CD4-positive, alpha-beta T cell treated with Interferon alpha-2 for 1 hour (primary cell): ENCODE measurements at places on chromosomes 6 and 20.
A peak's percentile ranks its signal among the peaks of the same experiment; 100 is the strongest.

DNA sequence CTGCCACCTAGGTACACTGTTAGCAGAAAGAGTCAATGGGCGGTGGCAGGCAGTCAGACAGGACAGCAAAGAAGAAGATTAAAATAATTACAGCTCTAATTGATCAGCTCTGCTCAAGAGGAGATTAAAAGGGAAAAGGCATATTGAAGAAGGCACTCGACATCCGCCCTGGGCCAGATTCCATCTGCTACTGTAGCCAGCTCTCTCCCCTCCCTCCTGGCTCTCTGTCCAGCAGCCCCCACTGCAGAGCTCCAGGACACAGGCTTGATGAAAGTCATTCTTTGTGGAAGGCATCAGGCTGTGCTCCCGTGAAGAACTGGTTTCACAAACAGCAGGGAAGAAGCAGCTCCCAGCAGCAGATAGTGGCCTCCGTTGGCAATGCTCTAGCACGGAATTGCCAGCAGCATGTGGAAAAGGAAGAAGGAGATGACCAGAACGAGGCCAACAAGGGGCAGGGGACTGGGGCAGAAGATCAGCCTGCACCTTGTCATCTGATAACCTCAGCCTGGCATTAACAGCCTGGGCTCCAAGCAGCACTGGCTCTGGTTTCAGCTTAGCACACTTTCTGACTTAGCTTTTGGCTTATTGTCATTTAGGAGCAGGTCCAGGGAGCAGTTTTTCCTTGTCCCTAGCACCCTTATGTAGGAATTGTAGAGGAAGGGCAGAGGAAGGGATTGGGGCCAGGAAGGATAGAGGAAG lies 465.9 kb downstream of the KIF16B start:
- no peak for DNase-seq

DNA sequence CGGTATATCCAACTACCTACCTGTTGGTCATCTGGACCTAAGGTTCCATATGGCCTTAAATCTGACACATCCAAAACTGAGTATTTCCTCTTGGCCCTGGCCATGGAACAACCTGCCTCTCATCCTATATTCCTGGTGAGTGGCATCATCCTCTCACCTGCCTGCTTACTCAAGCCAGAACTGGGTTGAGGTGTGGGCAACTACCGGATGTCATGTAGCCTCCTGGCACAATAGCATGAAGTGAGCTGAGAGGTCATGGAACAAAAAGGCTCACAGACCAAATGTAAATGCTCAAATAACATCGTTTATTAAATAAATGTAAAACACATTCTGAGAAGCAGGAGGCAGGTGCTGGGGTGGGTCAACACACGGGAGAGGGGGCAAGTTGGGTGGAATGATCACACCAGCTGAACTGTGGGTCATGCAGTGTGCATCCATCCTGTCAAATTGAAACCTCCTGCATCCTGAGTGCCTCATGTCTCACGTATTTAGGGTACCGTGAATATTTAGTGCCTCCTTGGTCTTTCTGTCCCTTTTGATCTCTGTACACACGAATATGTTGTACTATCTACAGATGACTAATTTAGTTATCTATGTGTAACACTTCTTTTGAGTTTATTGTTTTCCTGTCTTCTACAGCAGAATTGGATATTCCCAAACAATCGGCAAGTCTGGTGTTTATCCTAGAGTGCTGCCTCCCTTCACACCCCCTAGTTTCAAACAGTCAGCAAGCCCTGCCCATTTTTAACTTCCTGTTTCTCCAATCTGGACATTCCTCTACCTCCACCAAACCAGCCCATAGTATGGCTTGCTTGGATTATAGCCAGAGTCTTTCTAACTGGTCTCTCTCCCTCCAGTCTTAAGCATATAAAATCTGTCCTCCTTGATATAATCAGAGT lies 7.9 kb upstream of the POU5F1 start:
- DNase-seq, result no peak

DNA sequence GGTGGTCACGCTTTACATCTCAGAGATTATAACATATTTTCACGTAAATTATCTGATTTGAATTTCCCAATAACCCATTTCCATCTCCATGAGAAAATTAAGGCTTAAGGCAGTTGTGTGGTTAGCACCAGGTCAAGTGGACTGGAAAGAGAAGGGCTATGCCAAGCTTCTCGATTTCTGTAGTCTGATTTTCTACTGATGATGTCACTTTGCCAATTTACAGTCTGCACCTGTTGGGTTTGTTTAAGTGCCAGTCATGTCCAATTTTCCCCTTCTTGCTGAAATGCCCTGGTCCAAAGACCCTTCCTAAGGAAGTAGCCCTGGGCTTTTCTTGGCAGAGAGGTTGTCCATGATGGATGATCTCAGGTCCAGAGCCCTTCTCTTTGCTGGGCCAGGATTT lies 562.3 kb upstream of the BTBD3 start:
- no peak for DNase-seq

DNA sequence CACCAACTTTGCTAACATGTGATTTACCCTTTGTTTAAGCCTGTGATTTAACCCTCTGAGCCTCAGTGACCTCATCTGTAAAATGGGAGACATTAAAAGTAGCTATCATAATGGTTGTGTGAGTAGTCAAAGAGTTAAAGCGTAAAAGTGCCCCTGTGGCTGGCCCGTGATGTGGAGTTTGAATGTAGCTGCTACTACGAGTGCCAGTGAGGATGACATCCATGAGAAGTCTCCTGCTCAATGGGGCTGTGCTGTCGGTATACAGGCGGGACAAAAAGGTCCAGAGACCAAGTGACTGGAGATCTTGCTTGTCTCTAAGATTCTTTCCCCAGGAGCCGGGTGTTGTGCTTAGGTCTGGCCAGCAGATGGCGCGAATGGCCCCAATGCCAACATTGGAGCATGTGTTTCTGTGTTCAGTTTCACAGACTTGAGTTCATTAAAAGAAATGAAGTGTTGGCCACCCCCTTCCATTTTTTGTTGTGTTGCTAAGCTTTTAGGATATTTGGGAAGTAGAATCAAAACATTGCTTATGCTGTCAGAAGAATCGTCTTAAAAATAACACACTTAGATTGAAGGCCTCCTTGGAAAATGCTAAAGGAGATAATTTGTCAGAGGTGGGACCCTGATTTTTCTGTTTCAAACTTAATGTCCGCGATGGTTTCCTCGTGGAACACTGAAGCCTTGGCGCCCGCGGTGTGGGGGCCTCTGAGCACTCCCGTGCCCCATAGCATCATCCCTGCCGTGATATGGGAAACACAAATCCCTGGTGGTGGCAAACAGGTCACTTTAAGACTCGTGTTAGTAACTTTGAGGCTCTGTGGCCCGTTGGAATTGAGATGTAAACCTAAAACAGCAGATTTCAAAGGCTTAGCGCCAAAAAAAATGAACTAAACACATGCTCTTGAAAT lies 9.3 kb upstream of the RBM38 start:
- peak; percentile 81 for DNase-seq

- DNase-seq, result no peak
Observed at GRCh38 chr6:141451511-141452353, 681.0 kb upstream of the GJE1 start.

DNA sequence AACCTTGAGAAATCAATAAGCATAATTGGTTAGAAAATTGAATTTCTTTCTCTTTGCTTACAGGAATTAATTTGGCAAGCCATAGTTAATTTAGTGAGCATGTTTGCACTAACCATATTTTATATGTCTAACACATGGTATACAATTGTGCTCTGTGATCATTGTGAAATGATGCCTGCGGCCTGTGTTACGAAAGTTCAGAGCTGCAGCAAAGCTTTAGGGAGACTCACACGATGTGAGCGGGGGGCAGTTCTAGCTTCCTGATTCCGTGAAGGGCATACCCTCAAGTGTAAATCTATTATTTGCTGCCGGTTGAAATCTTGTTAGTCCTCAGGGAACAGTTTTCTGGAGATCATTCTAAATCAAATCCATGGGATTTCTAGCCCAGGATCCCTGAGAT lies 25.5 kb upstream of the ADTRP start:
- no peak for DNase-seq

- no peak for DNase-seq
Observed at GRCh38 chr6:14703586-14703985, 542.3 kb upstream of the JARID2 start.

DNA sequence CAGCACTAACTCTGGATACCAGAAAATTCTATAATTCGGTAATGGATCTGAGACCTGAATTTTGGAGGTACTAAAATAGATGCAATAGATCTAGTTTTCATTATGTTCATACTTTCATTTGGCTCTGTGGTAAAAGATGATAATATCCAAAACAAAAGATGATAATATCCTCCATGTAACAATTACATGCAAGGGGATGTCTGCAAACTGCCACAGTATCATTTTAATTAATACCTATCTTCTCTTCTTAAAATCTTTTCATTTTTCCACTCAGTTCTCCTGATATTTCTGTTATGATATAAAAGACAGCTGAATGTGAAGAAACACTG lies 15.6 kb downstream of the BTN2A1 start:
- DNase-seq, result no peak

GRCh38 chr6:44201200-44201599 lies 15.5 kb upstream of the MYMX start:
- DNase-seq, result no peak

- no peak for DNase-seq
Observed at GRCh38 chr6:139392794-139393193, 18.3 kb upstream of the CITED2 start.

GRCh38 chr6:11835065-11835464 lies 56.5 kb upstream of the ADTRP start:
- DNase-seq, result no peak

GRCh38 chr6:110537208-110538123 lies 61.1 kb upstream of the SLC22A16 start:
- DNase-seq, result no peak

- no peak for DNase-seq
Observed at GRCh38 chr6:134622382-134623173, 304.7 kb upstream of the SGK1 start.

GRCh38 chr6:136228814-136229213 lies 21.3 kb downstream of the MTFR2 start:
- DNase-seq, result peak; percentile 11

GRCh38 chr6:56677559-56677958 lies 34.9 kb upstream of the DST start:
- DNase-seq, result no peak

GRCh38 chr6:122494665-122495272 lies 23.2 kb upstream of the SERINC1 start:
- no peak for DNase-seq

- no peak for DNase-seq
Observed at GRCh38 chr20:33277471-33278441, 5.3 kb upstream of the BPIFB1 start.

GRCh38 chr6:37704923-37705238 lies 7.2 kb upstream of the MDGA1 start:
- DNase-seq, result no peak

DNA sequence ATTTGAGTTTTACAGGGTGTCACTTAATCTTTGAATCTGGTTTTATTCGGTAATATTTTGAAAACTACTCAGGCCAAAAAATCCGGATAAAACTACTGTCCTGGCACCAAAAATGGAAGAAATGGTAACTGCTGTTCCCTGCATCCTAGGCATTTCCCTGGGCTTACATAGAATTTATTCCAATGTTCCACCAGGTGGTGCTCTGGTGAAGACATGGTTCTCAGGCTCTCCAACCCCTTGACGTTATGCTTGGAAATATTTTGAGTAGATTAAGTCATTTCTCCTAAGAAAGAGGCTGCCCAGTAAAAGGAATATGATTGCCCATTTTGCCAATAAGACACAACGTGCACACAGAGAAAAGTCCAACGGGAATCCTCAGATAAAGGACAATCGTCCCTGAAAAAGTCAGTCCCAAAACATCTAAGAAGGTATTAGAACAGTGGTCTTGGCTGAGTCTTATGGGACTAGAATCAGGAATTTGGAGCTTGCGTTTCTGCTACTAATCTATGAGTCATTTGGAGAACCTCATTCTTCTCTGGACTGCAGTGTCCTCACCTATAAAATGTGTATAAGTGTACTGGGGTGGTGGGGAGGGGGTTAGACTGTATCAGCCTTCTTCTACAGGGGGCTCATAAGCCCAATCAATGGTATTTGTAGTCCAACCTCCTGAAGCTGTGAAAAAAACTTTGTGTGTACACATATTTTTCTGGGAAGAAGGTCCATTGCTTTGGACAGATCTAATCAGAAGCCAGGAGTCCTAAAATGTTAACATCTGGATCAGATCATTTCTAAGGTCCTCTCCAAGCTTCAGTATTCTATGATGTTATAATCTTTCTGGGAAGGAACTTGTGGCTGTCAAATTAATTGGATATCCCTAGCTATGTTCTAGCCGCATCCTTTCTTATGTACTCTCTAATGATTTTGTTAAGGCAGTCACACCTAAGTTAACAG lies 131.0 kb upstream of the BMP2 start:
- no peak for DNase-seq

DNA sequence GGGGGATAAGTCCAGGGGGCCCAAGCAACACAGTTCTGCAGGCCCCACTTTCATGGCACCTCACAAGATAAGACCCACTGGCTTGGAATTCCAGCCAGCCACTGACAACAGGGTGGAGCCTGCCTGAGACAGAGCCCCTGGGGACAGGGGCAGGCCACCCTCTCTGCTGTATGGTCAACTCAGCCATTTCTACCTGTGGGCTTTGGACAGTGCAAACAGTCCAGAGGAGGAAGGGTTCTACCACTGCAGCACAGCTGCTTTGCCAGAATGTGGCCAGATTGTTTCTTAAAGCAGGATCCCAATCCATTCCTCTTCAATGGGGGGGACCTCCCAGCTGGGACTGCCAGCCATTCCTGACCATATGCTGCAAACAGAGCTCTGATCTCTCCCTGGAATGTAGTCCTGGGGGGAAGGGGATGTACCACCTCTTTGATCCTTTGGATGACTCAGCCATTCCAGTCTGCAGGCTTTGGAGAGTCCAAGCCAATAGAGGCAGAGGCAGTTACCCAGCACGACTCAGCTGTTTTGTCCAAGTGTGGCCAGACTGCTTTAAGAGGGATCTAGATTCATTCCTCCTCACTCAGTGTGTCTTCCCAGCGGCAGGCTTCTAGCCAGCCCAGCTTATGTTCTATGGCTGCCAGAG lies 842.2 kb downstream of the EPHA7 start:
- DNase-seq, result no peak

DNA sequence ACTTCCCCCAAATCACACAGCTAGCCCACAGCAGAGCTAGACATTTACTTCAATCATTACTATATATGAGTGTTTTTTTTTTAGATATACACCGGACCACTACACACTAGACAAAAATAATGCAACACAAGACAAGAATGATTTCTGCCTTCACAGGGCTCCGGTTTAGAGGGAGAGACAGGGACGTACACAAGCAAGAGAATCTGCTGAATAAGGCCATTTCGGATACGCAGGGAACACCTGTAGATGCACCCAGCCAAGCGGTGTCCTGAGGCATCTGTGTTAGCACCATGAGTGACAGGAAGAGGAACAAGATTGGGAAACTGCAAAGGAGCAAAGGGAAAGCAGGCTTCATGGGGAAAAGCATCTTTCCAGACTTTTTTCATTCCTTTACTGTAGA lies 45.7 kb downstream of the HS3ST5 start:
- no peak for DNase-seq

DNA sequence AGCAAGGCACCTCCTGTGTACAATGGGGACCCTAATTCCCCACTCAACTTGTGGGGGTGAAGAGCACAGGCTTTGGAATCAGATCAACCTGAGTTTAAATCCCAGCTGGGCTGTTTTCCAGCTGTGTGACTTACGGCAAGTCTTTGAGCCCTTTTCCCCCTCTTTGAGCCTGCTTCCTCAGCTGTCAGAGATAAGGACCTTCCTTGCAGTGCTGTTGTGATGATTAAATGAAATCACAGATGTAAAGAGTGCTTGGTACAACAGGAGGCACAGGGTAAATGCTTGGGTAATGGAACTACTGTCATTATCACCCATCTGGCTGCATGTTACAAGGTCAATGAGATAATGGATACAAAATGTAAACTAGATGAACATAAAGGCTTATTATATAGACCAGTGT lies 3.2 kb downstream of the SNX21 start:
- no peak for DNase-seq
